GM13977 (cell line): ENCODE measurements at places on chromosomes 16 and 17.

DNA sequence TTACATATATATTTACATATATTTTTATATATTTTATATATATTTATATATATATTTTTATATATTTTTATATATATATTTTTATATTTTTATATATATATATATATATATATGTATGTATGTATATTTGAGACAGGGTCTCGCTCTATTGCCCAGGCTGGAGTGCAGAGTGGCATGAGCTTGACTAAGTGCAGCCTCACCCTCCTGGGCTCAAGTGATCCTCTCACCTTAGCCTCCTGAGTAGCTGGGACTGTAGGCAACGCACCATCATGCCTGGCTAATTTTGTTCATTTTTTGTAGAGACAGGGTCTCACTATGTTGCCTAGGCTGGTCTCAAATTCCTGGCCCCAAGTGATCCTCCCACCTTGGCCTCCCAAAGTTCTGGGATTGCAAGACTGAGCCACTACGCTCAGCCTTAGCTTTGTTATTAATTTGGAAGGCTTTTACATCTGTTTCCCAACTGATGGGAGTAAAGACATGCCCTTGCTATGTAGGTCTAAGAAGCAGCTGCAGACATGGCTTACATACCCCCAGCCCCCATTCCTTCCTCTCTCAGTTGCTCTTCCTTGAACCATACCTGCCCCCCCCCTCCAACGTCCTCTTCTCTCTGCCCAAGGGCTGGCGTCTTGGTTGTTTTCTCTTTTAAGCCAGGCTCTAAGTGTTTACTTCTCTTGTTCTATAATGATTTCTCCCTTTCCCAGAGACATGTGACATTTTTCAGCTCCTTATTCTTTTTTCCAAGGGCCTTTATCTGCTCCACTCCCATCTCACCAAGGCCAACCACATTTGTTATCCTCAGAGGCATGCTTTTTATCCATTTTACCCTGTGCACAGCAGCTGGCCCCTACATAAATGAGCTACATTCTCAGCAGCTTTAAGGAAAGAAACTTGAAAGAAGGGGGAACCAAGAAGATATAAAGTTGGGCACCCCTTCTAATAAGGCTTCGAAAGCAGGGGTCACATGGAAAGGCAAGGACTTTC is 64.2 kb upstream of the ATF7IP2 start:
- no peak for DNase-seq

- DNase-seq, result no peak
Observed at GRCh38 chr17:13490906-13491482, 110.7 kb downstream of the HS3ST3A1 start.

GRCh38 chr17:56393156-56393555 is 200.3 kb upstream of the NOG start:
- no peak for DNase-seq

DNA sequence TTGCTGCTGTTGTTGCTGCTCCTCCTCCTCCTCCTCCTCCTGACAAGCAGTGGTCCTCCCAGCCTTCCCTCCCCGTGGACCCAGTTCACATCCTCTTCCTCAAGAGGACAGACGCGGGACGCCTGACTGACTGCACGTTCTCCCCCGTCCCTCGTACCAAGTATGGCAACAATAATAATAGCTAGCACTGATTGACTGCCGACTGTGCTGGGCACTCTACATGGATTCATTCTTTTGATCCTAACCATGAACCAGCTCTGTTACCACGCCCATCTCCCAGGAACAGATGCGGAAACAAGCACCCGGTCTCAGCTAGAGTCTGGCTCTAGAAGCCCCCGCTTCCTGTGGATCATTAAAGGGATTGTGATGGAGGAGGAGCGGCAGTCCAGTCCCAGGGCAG is 78.0 kb downstream of the GNAO1 start:
- no peak for DNase-seq
